ENCODE measurements at places on chromosomes 3 and 15.

DNA sequence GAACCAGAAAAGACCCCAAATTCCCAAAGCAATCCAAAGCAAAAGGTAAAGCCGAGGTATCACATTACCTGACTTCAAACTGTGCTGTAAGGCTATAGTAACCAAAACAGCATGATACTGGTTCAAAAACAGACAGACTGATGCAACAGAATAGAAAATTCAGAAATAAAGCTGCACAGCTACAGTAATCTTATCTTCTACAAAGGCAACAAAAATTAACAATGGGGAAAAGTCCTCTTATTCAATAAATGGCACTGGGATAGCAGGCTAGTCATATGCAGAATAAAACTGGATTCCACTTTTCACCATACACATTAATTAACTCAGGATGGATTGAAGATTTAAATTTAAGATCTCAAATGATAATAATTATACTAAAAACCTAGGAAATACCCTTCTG, 392.6 kb upstream of the CBLB start:
- DNase-seq: no peak

DNA sequence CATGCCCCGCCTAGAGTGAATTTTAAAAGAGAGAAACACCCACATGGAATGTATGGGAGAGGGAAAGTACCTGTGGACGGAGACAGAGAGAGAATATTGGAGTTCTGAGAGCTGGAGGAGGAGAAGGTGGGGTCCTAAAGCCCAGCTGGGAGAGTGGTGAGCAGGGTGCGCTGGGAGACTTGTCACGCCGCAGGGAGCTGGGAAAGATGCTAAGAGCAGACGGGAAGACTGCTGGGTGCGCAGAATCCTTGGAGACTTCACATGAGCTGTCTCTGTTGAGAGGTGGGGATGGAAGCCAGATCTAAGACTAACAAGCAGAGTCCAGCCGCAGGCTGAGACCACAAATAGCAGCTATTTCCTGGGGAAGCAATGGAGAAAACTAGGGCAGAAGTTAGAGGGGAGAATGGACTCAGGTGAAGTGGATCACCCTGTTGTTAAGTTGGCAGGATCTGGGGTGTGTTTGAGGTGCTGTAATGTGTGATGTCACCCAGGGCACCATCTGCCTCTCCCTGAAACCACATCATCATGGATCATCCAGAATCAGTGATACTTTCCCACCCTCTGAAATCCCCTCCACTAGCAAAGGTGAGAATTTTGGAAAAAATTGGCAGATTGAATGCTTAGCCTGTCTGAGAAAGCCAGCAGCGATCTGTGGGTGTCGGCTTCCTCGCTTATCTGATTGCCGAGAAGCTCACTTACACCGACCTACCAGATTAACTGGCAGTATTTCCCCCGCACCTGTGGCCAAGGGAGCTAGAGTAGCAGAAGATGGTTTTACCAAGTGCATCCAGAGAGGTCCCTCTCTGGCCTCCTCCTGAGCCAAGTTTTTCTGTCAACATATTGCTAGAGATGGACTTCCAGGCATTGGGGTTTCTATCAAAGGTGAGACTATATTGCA, 174.8 kb upstream of the BHLHE40 start:
- DNase-seq: no peak

DNA sequence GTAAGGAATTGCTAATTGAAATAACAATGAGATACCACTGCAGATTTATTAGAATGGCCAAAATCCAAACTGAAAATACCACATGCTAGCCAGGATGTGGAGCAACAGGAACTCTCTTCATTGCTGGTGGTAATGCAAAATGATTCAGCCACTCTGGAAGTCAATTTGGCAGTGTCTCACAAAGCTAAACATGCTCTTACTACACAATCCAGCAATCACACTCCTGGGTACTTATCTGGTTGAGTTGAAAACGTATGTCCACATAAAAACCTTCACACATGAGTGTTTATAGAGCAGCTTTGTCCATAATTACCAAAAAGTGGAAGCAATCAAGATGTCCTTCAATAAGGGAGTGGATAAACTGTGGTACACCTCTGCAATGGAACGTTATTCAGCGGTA, 113.3 kb downstream of the SMAD6 start:
- no peak for DNase-seq

- no peak for DNase-seq
Measured at GRCh38 chr3:98322101-98322500, 31.6 kb upstream of the OR5K4 start.

- no peak for DNase-seq
Measured at GRCh38 chr15:99749386-99749785, 16.1 kb upstream of the LYSMD4 start.

- DNase-seq: no peak
Measured at GRCh38 chr3:139227165-139227564, 116.7 kb upstream of the MRPS22 start.

DNA sequence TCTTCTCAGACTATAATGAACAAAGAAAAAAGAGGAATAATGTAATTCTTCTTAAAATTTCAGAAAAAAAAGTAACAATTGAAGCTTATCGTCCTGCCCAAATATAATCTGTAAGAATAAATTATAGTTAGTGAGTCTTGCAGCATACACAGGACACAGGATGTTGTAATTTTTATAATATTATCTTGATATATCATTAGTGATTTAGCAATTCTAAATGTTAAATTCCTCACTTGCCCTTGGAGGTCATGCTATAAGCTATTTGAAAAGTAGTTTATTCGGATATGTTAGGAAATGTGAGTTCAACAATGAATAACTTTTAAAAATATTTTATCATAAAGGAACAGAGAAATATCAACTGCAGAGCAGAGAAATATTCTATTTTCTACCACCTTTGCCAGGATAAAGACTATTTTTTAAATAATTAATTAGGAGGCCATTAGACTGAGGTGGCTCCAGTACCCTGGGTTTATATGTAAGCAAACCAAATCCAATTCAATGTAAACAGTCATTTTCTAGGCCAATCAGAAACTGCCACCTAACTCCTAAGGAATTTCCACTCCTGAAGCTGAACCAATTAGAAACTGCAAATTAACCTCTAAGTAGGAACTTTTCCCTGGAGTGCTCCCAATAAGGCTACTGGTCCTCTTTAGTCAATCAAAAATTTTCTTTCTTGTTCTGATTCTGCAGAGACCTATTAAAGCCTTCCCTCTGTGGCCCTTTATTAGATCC, 1109.3 kb downstream of the ROBO2 start:
- no peak for DNase-seq

GRCh38 chr3:184678317-184679055, 33.4 kb downstream of the MAGEF1 start:
- no peak for DNase-seq

DNA sequence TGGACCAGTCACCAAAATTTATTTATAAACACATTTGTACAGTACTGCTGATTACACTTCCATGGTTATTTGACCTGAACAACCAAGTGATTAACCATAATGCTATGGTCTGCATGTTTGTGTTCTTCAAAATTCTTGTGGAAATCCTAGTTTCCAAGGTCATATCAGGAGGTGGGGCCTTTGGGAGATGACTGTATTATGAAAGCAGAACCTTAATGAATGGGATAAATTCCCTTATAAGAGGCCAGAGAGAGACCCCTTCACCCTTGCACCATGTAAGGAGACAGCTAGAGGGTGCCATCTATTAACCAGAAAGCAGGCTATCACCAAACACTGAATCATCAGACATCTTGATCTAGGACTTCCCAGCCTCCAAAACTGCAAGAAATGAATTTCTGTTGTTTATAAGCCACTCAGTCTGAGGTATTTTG, 1.9 kb downstream of the SCAPER start:
- no peak for DNase-seq

GRCh38 chr3:141012571-141012970, 38.6 kb upstream of the SPSB4 start:
- no peak for DNase-seq

DNA sequence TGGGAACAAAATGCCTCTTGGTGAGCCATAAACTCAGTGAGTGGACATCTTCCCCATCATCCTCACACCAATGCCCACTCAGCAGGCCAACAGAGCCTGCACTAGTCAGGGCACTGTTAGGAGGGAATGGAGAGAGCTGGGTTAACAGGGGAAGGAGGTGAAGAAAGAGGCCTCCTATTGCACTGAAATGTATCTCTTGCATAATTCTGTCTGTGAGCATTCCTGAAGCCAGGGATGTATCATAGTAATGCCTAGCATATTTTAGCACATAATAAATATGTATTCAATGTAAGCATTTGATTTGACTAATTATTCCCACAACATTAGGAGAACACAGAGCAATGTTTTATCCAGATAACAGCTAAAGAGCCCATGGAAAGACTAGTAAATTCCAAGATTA, 81.2 kb downstream of the ANO10 start:
- DNase-seq: no peak

- no peak for DNase-seq
Measured at GRCh38 chr3:73192036-73192738, 130.7 kb downstream of the EBLN2 start.

- DNase-seq: no peak
Measured at GRCh38 chr15:87649175-87649574, 607.4 kb downstream of the NTRK3 start.

GRCh38 chr3:11476735-11477144, 167.0 kb downstream of the VGLL4 start:
- no peak for DNase-seq

GRCh38 chr3:72385167-72385566, 463.1 kb downstream of the SHQ1 start:
- DNase-seq: no peak

- no peak for DNase-seq
Measured at GRCh38 chr3:110933821-110934426, 137.7 kb upstream of the NECTIN3 start.

DNA sequence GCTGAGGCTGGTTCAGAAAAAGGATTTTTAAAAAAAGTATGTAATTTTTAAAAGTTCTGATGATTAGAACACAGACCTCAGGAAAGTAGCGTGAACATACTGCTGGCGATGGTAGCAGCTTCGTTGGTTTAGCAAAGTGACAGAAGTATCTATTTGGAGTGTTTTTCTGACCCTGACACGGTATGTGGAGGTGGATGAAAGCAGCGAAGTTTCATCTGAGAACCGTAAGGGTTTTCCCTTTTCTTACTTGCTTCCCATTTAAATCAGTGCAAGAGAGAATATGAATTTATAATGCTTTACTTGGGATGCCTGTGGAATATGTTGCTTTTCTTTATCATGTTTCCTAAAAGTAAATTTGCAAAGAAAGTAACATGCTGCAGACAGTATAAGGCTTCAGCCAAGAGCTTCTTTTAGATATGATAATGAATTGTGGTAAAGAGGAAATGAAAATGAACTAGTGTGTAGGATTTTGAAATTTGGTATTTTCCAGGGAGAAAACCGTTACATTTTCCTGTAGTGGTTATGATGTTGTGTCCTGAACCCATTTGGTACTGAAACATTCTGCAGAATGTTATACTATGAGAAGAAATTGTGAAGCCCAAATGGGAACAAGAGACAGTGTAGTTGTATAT, 3.9 kb downstream of the CHST2 start:
- no peak for DNase-seq

GRCh38 chr15:100918034-100918689, 995 bp upstream of the LRRK1 start:
- DNase-seq: peak; percentile 27

DNA sequence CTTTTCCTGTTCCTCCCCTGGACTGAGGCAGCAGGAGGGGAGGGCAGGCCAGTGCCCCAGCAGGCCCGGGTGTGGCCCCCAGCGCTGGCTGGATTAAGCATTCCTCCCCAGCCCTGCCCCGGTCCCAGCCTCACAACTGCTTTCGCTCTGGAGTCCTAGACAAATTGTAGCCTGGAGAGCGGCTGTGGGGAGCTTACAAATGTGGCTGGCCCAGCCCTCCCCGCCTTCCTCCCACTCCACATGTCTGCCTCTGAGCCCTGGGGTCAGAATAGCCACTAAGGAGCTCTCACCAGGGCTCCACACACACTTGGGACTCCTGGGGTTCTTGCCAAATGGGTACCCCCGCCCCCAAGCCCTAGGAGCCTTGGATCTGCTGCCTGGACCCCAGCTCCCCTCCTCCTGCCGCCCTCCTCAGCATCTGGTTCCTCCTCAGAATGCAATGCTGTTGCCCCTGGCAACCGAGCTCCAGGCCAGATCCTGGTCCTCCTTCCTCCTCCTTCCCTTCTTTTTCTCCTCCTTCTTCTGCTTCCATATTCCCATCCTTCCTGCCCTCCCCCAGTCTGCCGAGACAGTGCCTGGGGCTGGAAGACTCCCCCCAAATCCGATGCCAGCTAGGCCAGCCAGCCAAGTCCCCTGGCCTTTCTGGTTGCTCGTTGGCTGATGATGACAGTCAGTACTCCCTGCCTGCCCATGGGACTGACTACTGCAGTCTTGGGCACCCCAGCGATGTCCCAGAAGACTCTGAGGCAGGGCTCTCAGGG, 91.1 kb downstream of the LINGO1 start:
- DNase-seq: no peak

DNA sequence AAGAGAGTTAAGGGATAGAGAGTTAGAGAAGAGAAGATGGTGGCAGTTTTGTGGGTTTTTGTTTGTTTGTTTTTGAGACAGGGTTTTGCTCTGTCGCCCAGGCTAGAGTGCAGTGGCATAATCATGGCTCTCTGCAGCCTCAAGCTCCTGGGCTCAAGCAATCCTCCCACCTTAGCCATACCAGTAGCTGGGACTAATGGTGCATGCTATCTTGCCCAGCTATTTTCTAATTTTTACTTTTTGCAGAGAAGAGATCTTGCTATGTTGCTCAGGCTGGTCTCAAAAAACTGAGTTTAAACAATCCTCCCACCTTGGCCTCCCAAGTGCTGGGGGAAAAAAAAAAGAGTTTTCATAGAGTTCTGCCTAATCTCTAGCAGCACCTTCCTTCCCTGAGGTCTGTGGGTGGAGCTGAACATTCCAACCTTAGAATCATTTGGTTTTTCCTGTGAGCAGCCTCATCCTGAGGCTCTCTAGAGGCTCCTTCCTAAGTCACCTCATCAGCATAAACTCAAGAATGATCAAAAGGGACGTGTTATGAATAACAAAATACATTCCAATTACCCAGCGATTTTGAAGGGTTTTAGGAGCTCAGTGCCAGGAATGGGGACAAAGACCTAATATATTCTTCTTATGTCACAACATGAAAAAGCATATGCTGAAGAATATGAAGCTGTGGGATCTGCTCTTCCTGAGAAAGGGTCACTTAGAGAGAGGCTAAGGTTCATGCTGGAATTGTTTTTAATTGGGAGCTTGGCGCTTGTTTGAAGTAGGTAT, 180.6 kb downstream of the LSAMP start:
- DNase-seq: no peak

DNA sequence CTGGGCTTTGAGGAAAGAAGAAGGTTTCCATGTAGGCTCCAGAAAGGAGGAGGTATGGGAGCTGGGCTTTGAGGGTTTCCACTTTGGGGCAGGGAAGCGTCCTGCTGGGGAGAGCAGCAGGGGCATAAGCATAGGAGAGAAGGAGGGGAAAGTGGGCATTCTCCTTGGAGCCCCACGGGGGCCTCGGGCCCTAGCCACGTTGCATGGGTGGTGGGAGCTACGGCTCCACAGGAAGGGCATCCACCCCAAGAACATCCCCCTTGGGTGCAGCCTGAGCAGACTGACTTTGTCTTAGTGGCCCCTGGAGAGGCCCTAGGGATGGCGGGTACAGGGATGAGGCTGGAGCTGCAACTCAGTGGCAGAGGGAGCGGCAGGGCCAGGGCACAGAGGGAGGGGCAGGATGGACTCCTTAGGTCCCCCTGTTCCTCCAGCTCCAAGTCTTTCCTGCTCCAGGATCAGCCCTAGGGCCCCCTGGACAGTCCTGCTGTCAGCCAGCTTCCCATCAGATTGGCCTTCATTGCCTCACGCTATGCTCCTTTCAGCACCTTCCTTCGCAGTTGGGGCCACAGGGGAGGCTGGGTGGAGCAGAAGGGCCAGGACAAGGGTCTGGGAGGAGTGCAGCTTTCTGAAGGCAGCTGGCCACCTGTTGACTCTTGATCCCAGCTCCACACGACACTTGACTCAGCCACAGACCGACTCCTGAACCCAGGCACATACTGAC, 22.9 kb downstream of the PRR20G start:
- no peak for DNase-seq

- no peak for DNase-seq
Measured at GRCh38 chr3:168514252-168514651, 418.5 kb upstream of the GOLIM4 start.

All from stimulated activated CD8-positive, alpha-beta memory T cell treated with anti-CD3 and anti-CD28 coated beads, Interleukin-4, amount 100 ng/mL, for 1 hour (primary cell).